SHP77 (cell line): ENCODE measurements at places on chromosomes 1 and 21.

GRCh38 chr1:11761988-11762406, at the start of gene C1orf167:
TSS of gene C1orf167 (plus strand) at chr1:11762193. CDS start at chr1:11764401, 2,208 bp downstream.
- DNase-seq: no peak

- no peak for DNase-seq
Measured at GRCh38 chr1:219220945-219221344, 47.3 kb downstream of the LYPLAL1 start.

GRCh38 chr1:184825571-184825970, 70.9 kb upstream of the EDEM3 start:
- no peak for DNase-seq

- DNase-seq: no peak
Measured at GRCh38 chr1:215141460-215141859, 58.9 kb downstream of the KCNK2 start.

- no peak for DNase-seq
Measured at GRCh38 chr1:173413271-173413707, 63.8 kb upstream of the PRDX6 start.

DNA sequence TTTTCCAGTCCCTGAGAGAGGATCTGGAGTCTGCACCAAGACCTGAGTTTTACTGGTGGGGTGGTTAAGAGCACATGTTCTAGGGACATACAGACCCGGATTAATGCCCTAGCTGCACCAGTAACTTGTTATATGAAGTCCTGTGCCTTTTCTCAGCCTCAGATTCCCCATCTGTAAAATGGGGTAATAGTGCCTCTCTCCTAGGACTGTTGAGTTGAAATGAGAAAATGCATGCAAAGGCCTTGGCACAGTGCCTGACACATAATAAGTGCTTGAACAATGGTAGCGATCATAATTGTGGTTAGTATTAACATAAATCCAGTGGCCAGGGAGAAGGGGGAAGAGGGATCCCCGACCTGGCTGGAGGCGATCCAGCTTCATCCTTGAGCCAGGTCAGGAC, 12.3 kb downstream of the AHDC1 start:
- DNase-seq: no peak

DNA sequence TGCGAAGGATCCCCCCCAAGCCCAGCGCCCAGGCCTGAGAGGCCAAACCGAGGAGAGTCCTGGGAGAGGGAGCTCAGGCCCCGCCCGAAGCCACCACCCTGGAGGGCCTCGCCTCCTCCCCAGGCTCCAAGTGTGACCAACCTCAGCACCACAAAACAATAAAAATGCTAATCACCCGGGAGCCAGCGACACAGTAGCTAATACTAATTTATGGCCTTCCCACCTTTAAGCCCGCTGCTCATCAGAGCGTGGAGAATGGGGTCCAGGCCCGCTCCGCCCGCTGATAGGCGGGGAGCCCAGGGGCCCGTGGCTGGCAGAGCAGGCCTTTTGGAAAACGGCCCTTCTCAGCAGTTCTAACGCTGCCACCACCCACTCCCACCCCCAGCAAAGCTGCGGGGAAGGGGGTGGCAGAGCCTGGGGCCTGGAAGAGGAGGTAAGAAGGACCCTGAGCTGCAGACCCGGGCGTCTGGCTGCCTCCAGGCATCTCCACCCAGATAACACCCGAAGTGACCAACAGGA, 20.4 kb upstream of the TAS1R2 start:
- DNase-seq: no peak

- DNase-seq: no peak
Measured at GRCh38 chr1:68974447-68974846, 477.6 kb upstream of the DEPDC1 start.

GRCh38 chr1:172382406-172382805, 38.1 kb upstream of the C1orf105 start:
- DNase-seq: no peak

- no peak for DNase-seq
Measured at GRCh38 chr1:109392037-109392787, 5.5 kb downstream of the SORT1 start.

- no peak for DNase-seq
Measured at GRCh38 chr1:52305417-52306226, 60.4 kb downstream of the CC2D1B start.

DNA sequence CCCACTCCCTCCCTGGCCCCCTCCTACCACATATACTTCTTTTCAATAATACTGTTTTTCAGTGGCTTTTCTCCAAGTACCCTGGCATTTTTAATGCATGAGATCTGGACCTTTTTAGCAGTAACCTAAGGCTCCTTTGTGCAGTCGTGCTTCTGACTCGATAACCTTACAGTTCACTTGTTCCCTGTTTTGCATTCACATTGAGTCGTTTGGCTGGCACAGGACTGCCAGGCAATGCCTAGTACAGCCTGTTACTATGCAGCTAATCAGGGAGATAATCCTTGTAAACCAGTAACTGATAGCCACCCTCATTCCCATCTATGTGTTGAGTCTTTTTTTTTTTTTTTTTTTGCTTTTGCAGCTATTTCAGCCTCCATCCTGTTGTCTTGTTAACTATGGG, 3.7 kb downstream of the ATP1B1 start:
- no peak for DNase-seq

GRCh38 chr1:199901341-199901740, 126.2 kb upstream of the NR5A2 start:
- DNase-seq: no peak

- no peak for DNase-seq
Measured at GRCh38 chr1:107572674-107573211, 392.2 kb downstream of the VAV3 start.

- no peak for DNase-seq
Measured at GRCh38 chr21:18030248-18030647, 211.1 kb upstream of the C21orf91 start.

DNA sequence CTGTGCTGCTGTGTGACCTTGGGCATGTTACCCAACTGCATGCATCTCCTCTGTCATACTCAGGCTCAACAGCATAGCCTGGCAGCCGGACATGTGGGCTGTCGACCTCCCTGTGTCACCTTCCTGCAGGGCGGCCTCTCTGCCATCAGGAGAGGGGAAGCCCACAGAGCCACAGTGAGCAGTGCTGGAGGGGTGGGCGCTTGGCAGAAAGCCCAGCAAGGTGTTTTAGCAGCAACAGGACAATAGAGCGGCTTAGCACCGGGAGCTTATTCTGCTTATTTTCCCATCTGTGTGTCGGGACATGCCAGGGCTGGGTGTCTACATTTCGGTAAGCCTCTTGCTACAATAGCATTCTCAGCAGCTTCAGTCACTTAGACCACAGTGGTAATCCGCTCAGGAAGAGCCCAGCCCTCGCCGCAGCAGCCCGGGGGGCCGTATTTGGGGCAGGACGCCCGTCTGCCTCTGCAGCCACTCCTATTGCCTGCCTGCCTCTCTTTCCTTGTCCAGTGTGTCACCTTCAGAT, 22.8 kb upstream of the CDK18 start:
- DNase-seq: no peak

DNA sequence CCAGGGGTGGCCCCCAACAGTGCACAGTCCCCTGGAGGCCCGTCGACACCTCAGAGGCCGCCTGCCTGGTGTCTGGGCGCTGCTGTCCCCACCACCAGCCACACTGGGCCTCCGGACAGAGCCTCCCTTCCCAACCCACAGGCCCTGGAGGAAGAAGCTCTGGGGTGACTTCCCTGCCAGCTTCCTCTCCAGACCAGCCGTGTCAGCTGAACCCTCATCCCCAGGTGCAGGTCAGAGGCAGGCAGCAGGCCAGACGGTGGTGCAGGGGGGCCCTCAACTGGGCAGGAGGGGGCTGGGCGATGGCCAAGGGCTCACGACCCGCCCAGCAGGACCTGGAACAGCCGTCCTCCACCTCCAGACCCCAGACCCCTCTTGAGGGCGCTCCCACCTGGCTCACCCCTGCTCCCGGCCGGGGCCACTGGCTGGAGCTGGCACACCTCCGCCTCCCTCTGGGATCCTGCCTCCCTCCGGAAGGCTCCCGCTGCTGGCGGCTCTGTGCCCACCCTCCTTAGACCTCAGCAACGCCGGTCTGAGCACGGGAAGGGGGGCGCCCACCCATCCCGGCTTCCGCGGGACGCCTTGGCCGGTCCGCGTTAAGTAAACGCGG, 520 bp downstream of the TNFRSF18 start:
- DNase-seq: no peak

DNA sequence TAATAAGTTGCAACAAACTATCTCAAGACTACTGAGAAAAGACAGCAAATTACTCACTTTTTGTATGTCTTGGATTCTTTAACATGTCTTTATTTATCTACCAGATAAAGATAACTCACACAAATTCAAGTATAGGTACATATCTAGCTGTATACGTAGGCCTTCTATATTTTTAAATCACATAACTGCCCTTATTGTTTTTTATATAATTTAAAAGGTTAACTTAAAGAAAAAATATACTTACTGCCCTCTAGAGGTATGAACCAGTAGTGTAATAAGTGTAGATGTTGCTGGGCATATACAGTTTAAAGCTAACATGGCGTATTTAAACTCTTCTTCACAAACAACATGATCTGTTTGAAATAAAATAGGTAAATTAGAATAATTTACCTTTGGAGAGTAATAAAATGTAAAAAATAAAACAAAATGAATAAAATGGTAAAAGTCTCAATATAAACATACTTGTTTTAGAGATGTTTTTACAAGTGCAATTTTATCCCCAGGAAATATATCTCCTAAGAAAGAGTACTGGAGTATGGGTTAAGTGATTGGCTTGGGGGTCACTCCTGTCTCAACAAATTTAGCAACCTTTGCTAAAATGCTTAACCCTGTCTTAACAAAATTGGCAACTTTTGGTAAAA, 235.2 kb downstream of the KCNT2 start:
- DNase-seq: peak; percentile 15

DNA sequence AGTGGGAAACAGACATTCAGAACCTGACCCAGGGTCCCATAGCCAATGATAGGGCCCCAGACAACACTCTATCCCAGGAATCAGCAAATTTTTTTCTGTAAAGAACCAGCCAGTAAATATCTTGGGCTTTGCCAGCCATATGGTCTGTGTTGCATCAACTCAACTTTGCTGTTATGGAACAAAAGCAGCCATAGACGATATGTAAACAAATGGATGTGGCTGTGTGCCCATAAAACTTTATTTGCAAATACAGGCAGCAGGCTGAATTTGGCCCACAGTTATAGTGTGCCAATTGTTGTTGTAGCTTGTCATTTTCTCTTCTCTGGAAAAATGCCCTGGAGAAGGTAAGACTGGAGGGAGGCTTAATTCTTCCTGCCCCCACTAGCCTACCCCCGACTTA, 431.1 kb upstream of the VAMP3 start:
- DNase-seq: peak; percentile 26

- no peak for DNase-seq
Measured at GRCh38 chr21:37673801-37674575, 242.3 kb downstream of the KCNJ6 start.

- peak; percentile 50 for DNase-seq
Measured at GRCh38 chr1:174160109-174160473, 771 bp downstream of the RABGAP1L start.

DNA sequence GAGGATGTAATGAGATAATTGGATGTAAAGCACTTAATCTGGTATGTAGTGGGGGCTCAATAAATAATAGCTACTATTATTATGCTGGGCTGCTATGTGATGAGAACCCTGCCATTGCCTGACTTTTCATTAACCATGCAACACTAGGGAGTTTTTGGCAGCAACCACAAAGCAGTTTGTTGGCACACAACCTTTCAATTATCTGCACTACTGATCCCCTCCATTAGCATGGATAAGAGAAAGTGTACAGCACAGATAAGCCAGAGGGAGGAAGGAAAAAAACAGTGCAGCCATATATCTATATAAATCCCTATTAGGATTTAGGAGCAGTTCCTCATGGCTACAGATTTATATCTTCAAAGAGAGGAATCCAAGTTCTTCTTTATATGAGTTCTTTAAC, 498.5 kb downstream of the NUF2 start:
- DNase-seq: no peak

DNA sequence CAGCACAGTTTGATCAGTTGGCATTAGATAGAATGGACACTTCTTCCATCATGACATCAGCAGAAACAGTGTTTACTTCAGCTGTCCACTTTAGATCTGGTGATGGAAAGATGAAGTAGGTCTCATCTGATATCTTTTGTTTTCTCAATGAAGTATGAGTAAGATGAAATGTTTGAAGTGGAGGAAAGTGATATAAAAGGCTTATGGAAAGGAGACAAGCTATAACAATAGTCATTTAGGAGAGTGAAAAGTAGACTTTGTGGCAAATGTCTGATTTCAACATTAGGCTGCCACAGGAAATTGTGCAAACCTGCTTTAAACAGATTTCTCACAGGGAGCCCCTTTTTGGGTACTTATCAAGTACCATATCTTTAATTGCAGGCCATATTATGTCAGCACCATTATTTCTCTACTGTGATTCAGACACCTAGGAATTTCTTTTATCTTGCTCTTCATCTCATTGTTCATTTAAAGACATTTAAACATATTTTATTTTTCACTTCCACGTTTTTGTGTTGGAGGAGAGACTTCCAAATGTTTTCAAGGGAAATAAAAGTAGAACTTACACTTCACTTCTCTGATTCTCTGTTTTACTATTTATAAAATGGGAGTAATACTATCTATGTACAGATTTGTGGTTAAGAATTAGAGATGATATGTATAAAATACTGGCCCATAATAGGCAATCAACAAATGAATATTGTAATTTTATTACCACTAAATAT, 18.1 kb downstream of the PDC start:
- DNase-seq: peak; percentile 53

DNA sequence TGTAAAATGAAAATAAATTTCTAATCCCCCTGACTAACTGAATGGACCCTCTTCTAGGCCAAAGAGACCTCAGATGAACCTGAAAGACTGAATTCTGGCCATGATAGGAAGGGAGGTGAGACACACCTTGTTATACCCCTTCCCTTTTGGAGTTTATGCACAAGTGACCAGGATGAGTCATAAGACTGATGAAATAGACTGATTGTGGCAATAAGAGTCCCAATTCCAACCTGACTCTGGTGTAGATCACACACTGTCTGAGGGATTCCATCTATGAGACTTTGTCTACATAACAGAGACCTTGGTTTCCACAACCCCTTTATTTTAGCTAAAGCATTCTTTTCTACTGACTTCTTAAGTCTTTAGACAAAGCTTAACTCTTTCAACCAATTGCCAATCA, 13.5 kb upstream of the OR2G2 start:
- no peak for DNase-seq

GRCh38 chr1:109370712-109371340, 26.9 kb downstream of the SORT1 start:
- no peak for DNase-seq

DNA sequence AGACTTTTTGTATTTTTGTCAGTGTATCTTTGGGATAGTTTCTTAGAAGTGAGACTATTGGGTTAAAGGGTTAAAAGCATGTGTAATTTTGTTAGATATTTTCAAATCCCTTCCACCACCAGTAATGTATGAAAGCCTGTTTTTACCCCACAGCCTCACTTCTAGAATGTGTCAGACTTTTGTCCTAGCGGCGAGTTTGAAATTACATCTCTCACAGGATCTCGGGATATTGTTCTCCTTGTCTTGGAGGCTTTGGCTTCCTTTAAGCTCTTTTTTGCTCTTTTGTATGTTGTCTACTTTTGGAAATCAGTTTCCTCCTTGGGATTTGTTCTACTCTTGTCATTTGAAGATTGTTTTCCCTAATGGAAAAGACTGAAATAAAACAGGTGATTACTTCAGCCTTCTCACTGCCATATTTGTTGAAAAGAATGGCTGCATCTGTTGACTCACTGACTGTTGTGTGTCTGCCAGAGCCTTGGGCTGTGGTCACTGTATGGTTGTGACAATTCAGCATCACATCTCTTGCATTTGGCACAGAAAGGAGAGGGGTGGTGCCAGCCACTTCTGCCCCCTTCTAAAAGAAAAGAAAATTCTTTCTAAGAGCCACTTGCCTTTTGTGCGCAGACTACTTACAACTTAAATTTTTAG, 22.6 kb downstream of the ST3GAL3 start:
- DNase-seq: no peak
